Forelimb muscle (tissue), 1 donor: ENCODE measurements at places on chromosomes 6 and 20. TPM values are rescaled to one million over a fixed set of nuclear protein-coding genes. Genes with fewer than 3 reads are reported as not detected.

GRCh38 chr6:152543519-152543918 is 93.6 kb downstream of the SYNE1 start:
- DNase-seq: no peak

- DNase-seq: no peak
Measured at GRCh38 chr20:38937978-38938473, 11.8 kb downstream of the FAM83D start.

DNA sequence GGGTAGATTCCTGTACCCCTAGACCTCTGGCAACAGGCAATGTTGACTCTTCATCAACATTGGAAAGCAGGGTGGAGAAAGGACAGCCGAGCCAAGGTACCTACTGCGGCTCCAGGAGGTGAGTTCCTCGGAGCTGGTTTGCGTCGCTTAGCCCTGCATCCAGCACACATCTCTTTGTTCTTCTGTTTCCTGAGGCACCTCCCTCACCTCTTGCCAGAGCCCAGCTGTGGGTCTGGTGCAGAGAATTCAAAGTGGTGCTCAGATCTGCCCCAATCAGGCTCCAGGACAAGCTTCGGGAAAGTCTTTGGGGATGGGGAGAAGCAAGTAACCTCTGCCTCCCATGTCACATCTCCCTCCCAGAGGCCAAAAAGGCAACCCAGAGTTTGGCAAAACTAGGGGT is 2.2 kb downstream of the KCNG1 start:
- no peak for DNase-seq

- no peak for DNase-seq
Measured at GRCh38 chr6:46053039-46053933, 37.6 kb upstream of the CLIC5 start.

- no peak for DNase-seq
Measured at GRCh38 chr20:37528446-37529213, 954 bp upstream of the BLCAP start.

GRCh38 chr6:155183095-155183494 is 80.7 kb upstream of the CLDN20 start:
- DNase-seq: no peak

GRCh38 chr6:90530882-90531281 is 56.0 kb downstream of the MAP3K7 start:
- no peak for DNase-seq

- no peak for DNase-seq
Measured at GRCh38 chr6:7727086-7727945, 1.4 kb downstream of the BMP6 start.

GRCh38 chr6:13375360-13375878 is 47.1 kb upstream of the TBC1D7 start:
- no peak for DNase-seq

DNA sequence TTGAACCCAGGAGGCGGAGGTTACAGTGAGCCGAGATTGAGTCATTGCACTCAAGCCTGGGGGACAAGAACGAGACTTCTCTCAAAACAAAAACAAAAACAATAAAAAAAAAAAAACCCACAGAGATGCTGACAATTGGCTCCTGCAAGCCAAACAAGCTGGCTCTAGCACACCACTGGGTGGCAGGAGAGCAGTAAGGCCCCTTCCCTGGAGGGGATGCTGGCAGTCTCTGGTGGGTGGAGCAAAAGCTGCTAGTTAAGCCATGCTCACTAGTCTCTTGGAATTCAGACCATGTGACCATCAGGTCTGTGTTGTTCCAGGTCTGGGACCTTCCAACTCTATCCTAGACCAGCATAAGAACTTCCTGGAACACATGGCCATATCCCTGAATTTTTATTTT is 18.9 kb upstream of the DSN1 start:
- DNase-seq: no peak

- DNase-seq: no peak
Measured at GRCh38 chr6:53624502-53624901, 41.1 kb downstream of the KLHL31 start.

- DNase-seq: no peak
Measured at GRCh38 chr20:54385746-54386145, 89.6 kb upstream of the DOK5 start.

WFDC10B gene
- not detected for polyA plus RNA-seq

- no peak for DNase-seq
Measured at GRCh38 chr6:3259491-3259958, 778 bp downstream of the PSMG4 start.

- no peak for DNase-seq
Measured at GRCh38 chr6:106087548-106088325, 1.6 kb downstream of the PRDM1 start.

GRCh38 chr20:60123096-60123495 is 164.9 kb downstream of the CDH26 start:
- no peak for DNase-seq

GRCh38 chr6:151255811-151256210 is 16.0 kb downstream of the AKAP12 start:
- DNase-seq: no peak

ZC2HC1B gene
- not detected for polyA plus RNA-seq

- no peak for DNase-seq
Measured at GRCh38 chr6:4655196-4656025, 120.8 kb upstream of the CDYL start.

- no peak for DNase-seq
Measured at GRCh38 chr6:2976060-2976459, 4.7 kb upstream of the SERPINB6 start.

GJA1 gene
- 42.7 TPM for polyA plus RNA-seq

- no peak for DNase-seq
Measured at GRCh38 chr6:83872386-83873118, 13.1 kb downstream of the CYB5R4 start.

GRCh38 chr6:3286641-3287171 is 28.0 kb downstream of the PSMG4 start:
- no peak for DNase-seq

GRCh38 chr6:155228546-155229166 is 35.2 kb upstream of the CLDN20 start:
- DNase-seq: no peak

DNA sequence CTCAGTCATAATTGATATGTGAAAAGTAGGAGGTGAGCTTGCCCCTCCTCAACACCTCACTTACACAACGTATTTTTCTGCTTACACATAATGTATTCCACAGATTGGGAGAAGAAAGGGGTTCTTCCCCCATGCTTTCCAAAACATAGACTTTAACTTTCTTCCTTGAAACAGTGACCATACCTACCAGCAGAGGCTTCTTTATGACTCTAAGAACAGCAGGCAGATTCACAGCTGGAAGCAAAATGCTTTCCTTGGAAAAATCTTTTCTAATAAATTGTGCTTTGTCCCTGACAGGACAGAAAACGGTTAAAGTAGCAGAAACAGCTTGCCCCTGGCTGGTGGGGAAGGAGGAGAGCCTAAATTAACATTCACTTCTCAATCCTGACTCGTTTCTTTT is 629.1 kb upstream of the IMPG1 start:
- no peak for DNase-seq

FAM184A gene
- 13.0 TPM for polyA plus RNA-seq
